Stimulated activated CD8-positive, alpha-beta memory T cell treated with anti-CD3 and anti-CD28 coated beads, Interleukin-15, amount 100 ng/mL, for 24 hours (primary cell): ENCODE measurements at places on chromosomes 2 and 18.

DNA sequence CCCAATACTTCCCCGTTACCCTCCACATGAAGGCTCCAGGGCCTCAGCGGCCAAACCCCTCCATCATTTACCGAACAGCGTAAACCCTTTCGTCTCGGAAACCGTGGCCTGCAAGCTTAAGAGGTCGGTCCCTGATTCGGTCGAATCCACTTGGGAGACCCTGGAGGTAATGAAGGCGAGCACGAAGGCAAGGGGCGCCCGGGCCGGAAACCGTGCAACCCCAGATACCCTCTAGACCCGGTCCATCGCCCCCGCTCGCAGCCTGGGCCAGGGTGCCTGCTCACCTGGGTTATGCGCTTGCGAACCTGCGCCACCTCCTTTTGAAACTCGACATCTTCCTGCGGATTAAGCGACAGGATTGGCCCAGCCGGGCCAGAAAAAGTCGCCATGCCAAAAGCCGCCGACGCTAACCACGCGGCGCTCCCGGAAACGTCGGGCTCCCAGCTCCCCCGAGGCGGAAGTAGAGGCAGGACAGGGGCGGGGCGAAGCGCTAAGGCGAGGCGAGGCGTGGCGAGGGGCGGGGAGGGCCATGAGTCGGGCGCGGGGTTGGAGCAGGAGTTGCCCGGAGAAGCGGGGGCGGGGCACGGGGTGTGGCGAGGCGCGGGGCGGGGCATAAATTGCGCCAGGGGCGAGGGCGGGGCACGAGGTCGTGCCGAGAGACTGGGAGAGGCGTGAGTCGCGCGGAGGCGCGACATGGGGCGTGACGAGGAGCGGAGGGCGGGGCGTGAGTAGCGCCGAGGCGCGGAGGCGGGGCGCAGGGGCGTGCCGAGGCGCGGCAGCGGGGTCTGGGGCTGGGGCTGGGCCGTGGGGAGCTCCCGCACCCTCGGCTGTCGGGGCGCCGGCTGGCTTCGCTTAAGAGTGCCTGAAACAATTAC, at the start of gene NIFK:
TSS of gene NIFK (minus strand) at position 414 of the 875 bp plus-strand sequence. CDS start at position 389, 25 bp downstream.
- DNase-seq: peak; percentile 100

DNA sequence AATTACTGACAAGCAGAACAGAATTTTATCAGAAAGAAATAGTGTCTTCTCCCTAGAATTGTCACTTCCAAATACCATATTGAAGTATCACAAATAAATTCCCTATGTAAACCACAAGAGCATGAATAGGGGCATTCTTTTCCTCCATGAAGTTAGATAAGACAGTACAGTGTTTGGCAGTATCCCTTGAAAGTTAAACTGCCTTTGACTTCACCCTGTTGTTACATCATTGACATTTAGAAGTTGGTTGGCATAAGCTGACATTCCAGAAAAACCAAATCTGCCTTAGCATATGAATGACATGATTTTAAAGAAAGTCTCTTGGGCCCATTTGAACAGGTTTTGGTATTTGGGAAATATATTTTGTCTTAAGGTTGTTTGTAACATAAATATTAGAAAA, 50.2 kb upstream of the OSR1 start:
- DNase-seq: no peak

GRCh38 chr2:143475041-143475776, 346.0 kb downstream of the ARHGAP15 start:
- no peak for DNase-seq

DNA sequence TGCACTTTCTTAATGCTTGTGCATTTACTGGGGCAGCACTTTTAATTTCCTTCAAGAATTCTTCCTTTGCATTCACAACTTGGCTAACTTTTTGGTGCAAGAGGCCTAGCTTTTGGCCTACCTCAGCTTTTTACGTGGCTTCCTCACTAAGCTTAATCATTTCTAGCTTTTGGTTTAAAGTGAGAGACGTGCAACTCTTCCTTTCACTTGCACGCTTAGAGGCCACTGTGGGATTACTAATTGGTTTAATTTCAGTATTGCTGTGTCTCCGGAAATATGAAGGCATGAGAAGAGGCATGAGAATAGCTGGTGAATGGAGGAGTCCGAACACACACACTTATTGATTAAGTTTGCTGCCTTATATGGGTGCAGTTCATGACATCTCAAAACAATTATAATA, 354.1 kb downstream of the DLGAP1 start:
- no peak for DNase-seq

GRCh38 chr2:205245652-205246051, 436.6 kb upstream of the NRP2 start:
- DNase-seq: no peak

GRCh38 chr2:10022966-10023662, 20.2 kb upstream of the KLF11 start:
- DNase-seq: no peak

DNA sequence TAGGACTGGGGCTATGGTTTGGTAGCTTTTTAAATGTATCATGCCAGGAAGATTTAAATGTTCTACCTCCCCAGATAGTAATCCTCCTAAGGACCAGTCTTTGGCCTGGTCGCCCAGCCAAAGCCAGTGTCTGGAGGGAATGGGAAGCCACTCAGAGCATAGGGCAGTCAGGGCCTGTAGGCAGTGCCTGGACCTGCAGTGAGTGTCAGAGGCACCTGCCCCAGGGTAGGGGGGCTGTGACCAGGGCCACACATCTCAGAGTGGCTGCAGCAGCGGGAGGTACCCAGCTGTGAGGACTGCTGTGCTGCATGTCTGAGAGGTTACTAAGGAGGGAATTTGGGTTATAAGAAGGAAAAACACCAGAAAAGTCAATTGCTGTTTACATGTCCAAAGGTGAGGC, 57.7 kb downstream of the MYT1L start:
- DNase-seq: no peak

DNA sequence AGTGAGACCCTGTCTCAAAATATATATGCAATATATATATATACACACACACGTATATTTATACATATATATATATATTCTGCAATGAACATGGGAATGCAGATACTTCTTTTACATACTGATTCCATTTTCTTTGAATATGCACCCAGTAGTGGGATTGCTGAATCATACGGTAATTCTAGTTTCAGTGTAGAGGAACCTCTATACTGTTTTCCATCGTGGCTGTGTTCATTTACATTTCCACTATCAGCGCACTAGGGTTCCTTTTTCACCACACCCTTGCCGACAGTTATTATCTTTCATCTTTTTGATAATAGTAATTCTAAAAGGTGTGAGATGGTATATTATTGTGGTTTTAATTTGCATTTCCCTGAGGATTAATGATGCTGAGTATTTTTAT, 52.3 kb upstream of the SLC39A10 start:
- DNase-seq: no peak

- DNase-seq: no peak
Observed at GRCh38 chr2:26570083-26570430, 71.1 kb downstream of the CIB4 start.
